Type B pancreatic cell (in vitro differentiated cells): ENCODE measurements at places on chromosomes 2 and 18.

GRCh38 chr2:34660741-34661140 is 1061.6 kb upstream of the FAM98A start:
- no peak for DNase-seq

- DNase-seq: no peak
Measured at GRCh38 chr2:30979822-30980245, 158.4 kb downstream of the GALNT14 start.

GRCh38 chr2:1887915-1888314 is 143.6 kb upstream of the PXDN start:
- no peak for DNase-seq

DNA sequence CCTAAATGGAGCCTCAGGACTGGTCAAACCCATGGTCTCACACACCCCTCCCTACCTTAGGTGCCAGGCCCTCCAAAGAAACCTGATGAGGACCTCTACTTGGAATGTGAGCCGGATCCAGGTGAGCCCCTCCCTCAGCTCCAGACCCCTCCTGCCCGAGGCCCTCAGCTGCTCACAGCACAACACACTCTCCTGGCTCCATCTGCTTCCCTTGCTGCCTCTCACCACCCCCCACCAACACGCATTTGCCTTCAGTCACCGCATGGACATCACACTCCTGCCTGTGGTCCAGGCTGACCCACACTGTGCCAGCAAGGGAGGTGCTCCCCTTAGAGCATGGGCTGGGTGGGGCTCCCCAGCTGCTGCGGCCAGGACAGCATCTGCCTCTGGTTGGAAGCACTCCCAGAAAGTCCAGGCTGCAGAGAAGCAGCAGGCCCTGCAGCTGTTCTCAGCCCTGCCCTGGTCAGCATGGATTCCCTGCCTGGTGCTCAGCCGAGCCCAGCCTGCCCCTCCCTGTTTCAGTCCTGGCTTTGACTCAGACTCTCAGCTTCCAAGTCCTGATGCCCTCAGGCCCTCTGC is 15.1 kb downstream of the SH2D6 start:
- no peak for DNase-seq

DNA sequence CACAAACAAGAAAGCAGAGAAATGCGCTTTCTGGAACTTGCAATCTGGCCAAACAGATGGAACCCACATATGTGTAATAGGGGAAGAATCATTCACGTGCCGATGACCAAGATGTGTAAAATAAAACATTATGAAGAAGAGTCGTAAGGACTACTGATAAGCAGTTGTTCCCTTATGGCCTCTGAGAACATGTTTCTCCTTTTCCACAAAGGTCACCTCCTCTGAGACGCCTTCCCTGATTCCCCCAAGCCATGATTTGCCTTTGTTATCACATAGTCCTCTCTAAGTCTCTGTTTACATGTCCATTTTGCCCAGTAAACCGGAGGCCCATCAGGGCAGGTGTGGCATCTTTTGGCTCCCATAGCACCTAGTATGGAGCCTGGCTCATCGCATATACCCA is 8.0 kb downstream of the OTOF start:
- no peak for DNase-seq

GRCh38 chr2:98155716-98156115 is 68.7 kb downstream of the VWA3B start:
- DNase-seq: no peak

- DNase-seq: no peak
Measured at GRCh38 chr2:181138816-181139215, 158.4 kb downstream of the UBE2E3 start.

- DNase-seq: no peak
Measured at GRCh38 chr2:228017784-228018183, 146.4 kb downstream of the DAW1 start.

GRCh38 chr2:48849770-48850169 is 94.2 kb upstream of the LHCGR start:
- DNase-seq: no peak

- no peak for DNase-seq
Measured at GRCh38 chr2:128736046-128736688, 417.5 kb upstream of the HS6ST1 start.

- DNase-seq: no peak
Measured at GRCh38 chr2:52886556-52886955, 881.0 kb upstream of the CHAC2 start.

DNA sequence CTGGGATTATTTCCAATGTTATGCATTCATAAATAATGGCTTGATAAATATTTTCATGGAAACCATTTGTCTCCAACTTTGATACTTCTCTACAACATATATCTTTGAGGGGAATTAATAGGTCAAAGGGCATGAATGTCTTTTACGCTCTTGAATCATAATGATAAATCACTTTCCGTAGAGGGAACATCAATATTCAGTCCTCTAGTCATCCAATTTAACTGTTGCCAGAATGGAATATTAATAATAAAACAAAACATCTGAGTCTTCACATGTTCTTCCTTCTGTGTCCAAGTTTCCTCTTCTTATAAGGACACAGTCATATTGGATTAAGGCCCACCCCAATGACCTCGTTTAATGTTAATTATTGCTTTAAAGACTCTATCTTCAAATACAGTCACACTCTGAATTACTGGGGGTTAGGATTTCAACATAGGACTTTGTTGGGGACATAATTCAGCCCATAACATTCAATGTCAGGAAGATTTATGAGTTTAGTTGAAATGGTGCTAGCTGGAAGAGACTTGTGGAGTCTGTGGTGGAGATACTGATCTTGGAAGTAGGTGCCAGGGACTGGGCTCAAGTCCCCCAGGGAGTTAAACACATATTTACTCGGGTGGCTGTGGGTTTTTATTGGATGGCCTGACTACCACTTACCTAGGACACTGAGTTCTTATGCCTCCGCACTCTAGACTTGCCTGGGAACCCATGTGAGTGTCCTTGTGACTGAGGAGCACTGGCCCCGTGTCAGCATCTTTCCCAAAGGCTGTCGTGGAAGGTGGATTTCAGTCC is 85.0 kb upstream of the SEC11C start:
- no peak for DNase-seq

- DNase-seq: no peak
Measured at GRCh38 chr2:233793465-233794127, 15.5 kb downstream of the MROH2A start.

DNA sequence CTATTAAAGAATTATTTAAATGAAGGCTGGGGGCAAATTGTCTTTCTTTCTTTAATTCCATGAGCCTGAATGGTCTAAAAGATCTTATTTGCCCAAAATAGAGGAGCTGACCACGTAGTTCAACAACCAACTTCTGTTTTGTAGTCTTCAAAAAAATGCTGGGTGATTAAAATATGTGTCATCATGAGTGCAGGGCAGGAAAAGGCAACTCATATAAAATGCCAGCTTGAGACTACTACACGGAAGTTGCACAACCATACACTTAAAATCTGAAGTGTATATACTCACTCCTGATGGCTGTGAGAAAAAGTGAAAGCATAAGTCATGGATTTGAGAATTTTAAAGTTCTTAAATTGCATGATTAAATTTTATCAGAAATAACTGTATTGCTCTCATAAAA is 210.9 kb downstream of the DYM start:
- no peak for DNase-seq

DNA sequence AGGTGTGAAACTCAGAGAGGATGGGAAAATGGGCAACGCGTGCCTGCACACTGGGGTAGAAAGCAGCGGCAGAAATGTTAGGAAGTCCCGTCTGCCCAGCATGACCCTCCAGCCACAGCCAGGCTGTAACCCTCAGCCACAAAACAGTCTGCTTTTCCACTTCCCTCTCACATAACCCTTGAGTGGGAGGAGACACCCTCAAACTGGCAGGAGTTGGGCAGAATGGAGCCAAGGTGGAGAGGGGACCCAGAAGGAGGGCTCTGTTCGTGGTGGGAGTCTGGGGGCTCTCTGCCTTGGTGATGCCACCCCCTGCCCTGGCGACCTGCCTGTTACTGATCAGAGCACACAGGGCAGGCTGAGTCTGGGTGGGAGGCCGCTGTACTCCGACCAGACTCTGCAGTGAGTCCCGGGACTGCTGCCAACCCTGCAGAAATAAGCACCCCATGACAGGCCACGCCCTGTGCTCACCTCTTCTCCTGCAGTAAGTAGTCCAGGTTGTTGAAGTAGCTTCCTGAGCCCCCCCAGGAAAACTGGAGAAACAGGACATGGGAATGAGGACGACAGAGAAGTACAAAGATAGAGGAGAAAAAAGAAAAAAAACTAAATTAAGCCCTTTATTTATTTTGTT is 16.0 kb downstream of the FAM178B start:
- no peak for DNase-seq

DNA sequence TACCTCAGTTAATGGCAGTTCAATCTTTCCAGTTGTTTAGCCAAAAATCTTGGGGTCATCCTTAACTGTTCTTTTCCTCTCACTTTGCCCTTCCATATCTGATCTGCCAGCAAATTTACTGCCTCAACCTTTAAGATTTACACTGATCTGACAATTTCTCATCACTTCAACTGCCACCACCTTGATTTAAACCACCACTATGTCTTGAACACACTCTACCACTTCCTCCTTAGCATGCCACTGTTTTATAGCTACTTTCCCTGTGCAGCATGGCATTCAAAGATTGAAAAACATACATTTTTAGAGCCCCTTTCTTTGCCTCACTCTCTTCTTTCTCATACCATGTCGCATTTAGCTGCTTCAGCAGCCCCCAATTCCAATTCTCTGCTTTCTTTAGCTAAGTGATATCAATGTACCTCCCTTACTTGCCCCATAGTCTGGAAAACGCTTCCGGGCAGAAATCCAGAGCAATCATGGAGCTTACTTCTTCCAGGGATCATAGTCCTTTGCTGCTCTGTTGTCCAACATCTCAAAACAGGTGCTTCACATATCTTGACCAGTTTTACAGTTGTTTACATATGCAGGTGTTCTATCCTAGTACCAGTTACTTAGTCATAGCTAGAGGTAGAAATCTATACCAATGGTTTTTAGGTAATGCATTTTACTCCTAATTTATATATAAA is 10.9 kb downstream of the PGAP1 start:
- DNase-seq: no peak

DNA sequence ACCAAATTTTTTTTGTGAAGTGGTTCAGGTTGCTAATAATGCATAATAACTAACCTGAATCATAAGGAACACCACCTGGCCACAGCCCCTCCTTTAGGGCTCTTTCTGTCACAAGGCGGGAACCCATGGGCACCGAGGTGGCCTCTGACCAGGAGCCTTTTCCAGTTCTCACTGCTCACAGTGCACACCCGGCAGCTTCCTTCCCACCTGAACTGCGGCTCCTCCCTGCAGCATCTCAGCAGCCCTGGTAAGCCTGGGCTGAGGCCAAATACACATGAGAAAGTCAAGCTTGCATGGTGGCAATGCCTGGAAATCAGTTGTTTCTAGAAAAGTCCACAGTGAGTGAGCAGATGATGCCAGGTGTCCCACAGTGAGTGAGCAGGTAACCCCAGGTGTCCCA is 77.6 kb upstream of the SNTG2 start:
- DNase-seq: no peak

DNA sequence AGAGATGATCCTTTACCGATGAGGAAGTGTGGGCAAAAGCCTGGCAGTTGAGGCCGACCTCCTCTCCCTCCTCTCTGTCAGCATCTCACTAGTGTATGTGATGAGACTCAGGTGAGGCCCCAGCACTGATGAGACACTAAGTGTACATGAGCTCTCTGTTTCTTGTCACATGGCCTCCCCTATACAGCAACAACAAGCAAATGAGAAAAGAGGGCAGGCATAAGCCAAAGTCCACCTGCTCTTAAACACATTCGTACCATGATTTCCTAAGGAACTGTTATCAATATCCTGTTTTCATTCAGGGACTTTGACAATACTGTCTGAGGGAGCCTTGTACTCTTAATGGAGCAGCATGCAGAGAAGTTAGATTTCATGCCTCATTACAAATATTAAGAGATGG is 113.0 kb downstream of the CNTNAP5 start:
- DNase-seq: no peak

DNA sequence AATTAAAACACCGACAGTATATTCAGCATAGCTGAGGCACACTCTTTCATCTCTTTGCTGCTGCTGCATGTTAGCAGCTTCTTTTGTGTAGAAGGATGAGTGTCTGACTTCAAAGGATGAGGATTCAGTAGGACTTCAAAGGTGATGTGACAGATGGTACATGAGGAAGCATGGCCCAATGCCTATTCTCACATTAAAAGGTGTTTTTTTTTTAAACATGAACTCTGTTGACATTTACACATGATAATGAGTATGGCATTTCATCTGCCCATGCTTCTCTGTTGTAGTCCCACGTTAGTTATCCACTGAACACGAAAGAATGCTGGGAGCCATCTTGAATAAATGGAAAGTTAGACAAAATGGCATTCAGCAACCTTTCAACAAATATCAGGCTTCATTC is 1950.8 kb upstream of the PIK3C3 start:
- DNase-seq: no peak

- no peak for DNase-seq
Measured at GRCh38 chr2:25314514-25315315, 27.0 kb downstream of the DNMT3A start.

DNA sequence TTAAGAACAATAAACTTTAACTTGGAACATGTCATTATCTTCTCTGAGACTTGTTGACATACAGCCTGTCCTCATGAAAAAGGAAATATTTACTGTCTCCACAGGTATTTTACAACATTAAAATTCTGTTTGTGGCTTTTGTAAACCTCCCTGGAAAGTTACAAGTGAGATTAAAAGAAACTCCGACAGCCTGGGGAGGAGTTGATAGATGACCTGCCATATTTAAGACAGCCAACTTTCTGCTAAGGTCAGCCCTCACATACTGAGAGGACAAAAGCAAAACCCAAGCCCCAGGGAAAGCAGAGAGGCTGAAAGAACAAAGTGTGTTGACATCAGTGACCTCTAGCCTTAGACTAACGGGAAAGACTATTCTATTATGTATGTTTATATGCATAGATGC is 350.2 kb downstream of the RIT2 start:
- no peak for DNase-seq

DNA sequence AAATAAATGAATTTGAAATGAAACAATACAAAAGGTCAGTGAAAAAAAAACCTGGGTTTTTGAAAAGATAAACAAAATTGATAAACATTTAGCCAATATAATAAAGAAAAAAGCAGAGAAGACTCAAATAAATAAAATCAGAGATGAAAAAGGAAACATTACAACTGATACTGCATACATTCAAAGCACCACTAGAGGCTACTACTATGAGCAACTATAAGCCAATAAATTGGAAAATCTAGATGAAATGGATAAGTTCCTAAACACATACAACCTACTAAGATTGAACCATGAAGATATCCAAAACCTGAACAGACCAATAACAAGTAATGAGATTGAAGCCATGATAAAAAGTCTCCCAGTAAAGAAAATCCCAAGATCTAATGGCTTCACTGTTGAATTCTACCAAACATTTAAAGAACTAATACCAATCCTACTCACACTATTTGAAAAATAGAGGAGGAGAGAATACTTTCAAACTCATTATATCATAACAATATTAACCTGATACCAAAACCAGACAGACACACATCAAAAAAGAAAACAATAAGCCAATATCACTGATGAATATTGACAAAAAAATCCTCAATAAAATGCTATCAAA is 80.8 kb upstream of the CERS6 start:
- DNase-seq: no peak

- no peak for DNase-seq
Measured at GRCh38 chr2:156322051-156322685, 10.4 kb downstream of the NR4A2 start.
